ENCODE measurements at places on chromosomes 16 and 17.

GRCh38 chr16:70747703-70748631, 53.0 kb downstream of the VAC14 start:
- no peak for DNase-seq

DNA sequence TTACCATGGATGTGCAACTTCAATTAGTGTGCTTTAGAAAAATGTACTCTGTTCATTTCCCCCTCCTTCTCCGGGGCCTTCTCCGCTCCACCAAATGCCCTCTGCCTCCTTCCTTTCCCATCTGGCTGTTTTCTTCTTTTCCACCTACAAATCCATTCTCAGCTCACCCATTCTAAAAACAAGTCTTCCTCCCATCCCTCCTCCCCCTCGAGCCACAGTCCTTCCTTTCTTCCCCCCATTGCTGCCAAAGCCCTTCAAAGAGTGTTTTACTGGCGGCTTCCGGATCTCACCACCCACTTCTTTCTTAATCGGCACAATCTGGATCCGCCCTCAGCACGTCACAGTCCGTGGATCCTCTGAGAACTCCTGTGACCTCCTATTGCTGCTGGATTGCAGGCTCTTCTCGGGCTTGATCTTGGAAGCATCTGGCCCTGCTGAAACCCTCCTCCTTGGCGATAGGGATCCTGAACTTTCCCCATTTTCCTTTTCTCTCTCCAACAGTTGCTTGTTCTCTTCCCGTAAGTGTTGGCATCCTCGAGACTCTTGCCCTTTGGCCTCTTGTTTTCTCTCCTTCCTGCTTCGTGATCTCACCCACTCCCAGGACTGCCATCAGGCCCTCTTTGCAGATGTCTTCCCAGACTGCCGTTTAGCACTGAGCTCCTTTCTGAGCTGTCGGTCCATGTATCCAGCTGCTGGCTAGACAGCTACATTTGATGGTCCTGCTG, 36.0 kb upstream of the FBXO47 start:
- DNase-seq, result peak; percentile 17

GRCh38 chr17:73189417-73190099, 3.3 kb upstream of the COG1 start:
- no peak for DNase-seq

GRCh38 chr16:89192956-89193575, 7.3 kb downstream of the SLC22A31 start:
- no peak for DNase-seq

- no peak for DNase-seq
Observed at GRCh38 chr17:59427996-59428395, 96.5 kb downstream of the YPEL2 start.

DNA sequence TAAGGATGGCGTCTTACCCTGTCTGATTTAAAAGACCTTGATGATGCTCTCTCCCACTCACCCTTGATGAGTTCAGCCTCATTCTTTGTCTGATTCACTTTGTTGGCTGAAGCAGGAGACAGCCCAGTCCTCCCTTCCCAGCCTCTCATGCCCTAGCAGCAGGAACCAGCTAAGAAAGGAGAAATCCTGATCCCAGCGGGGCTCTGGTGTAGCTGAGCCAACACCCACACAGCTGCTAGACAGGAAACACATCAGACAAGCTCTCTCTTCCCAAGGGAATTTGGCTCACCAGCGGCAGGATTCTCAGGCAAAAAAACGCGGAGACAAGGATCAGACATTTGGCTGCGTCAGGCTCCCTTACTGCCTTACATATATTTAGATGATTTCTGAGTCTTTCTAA, 211.5 kb downstream of the CDH11 start:
- no peak for DNase-seq

DNA sequence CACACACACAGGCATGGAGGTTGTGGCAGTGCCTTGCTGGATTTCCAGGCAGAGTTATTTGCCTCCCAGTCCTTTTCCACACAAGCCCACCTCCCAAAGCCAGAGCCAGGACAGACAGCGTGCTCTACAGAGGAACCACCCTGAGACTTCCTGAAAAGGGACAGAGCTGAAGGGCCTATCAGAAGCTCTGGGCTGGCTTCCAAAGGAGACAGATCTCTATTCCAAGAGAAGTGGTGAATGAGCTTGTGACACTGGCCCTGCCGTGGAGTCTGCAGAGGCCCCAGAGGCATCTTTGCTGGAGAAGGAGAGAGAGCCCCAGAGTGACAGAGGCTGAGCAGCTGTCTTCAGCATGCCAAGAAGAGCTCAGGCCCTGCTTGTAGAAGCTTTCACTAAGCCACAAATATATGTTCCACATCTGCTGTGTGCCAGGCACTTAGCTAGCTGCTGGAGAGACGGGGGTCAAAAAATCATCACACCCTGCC, 8.3 kb upstream of the LPCAT2 start:
- no peak for DNase-seq

GRCh38 chr17:10729334-10730193, at the start of gene TMEM220:
TMEM220 (minus strand) TSS chr17:10730023; CDS start chr17:10729851, 172 bp downstream.
- DNase-seq, result peak; percentile 8

GRCh38 chr16:8107296-8107695, 483.0 kb downstream of the TMEM114 start:
- no peak for DNase-seq

DNA sequence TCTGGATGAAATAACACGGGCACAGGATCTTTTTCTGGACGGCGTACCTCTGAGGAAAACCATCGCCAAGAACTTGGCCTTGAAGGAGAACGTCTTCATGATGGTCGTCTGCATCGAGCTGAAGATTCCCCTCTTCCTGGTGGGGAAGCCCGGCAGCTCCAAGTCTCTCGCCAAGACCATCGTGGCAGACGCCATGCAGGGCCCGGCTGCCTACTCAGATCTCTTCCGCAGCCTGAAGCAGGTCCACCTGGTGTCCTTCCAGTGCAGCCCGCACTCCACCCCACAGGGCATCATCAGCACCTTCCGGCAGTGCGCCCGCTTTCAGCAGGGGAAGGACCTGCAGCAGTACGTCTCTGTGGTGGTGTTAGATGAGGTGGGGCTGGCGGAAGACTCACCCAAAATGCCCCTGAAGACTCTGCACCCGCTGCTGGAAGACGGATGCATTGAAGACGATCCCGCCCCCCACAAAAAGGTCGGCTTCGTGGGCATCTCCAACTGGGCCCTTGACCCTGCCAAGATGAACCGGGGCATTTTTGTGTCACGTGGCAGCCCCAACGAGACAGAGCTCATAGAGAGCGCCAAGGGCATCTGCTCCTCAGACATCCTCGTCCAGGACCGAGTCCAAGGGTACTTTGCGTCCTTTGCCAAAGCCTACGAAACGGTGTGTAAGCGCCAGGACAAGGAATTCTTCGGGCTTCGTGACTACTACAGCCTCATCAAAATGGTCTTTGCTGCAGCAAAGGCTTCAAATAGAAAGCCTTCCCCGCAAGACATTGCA, 68.3 kb upstream of the ENDOV start:
- DNase-seq, result no peak

DNA sequence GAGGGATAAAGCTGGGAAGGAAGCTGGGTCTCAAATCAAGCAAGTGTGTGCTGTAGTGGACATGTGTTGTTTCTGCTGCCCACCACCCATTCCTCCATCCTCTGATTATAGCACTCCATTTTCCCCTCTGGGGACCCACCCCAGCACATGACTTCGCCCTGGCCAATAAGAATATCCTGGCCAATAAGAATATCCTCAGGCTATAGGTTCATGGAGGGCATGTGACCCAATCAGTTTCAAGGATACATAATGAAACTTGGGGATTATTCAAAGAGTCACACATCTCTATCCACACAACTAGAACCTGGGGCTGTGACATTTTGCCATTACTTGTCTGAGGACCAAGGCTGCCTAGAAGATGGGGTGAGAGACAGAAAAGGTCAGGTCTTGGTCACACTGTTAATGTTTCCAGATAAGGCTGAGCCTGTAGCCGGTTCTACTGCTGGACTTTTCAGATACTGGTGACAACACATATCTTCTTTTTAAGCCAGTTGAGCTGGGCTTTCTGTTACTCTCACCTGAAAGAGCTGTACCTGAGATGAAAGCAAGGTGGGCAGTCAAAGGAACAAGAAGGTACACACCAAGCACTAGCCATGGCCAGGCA, 33.7 kb downstream of the MYO18A start:
- no peak for DNase-seq

DNA sequence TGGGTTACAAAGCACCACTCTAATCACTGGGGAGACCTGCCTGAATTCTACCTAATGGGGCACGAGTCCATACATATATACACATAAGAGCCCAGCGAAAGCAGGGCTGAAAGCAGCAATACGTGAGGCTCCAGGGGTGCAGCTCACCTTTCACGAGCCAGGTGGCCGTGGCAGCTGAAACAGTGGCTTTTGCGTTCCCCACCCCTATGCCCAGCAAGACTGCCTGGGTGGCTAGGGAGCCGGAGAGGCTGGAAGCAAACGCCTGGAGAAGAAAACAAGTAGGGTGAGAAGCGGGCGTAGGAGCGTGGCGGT, 618 bp downstream of the RUSF1 start:
- DNase-seq, result no peak

DNA sequence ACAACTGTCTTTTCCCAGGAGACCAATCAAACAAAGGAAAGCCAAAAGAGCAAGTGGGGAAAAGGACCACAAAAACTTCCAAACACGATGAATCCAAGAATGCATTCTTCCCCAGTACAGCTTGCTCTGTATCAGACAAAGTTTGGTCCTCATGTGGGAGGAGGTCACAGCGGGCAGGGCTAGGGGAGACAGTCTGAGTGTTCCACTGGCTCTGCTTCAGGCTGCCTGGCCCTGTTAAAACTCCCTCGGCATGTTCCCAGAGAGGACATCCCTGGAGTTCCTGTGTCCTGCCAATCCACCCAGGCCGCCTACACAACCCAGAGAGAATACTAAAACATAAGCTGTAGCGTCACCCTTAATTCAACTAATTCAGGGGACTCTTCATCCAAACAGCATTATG, 415.1 kb upstream of the DYNLRB2 start:
- DNase-seq, result no peak

DNA sequence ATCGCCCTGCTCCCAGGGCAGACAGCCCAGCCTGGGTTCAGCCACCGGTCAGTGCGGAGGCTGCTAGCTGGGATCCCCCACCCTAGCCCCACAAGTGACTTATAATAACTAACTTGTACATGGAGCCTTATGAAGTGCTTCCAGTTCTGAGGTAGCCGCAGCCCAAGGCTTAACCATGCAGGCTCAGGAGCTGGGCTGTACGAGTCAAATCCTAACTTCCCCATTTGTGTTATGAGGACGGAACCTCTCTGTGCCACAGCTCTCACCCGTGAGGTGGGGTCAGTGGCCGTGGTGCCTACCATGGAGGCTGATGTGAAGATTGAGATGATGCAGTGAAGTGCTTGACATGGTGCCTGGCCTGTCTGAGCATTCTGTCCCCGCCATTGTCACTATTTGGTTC, 27.8 kb upstream of the GOSR2 start:
- no peak for DNase-seq

DNA sequence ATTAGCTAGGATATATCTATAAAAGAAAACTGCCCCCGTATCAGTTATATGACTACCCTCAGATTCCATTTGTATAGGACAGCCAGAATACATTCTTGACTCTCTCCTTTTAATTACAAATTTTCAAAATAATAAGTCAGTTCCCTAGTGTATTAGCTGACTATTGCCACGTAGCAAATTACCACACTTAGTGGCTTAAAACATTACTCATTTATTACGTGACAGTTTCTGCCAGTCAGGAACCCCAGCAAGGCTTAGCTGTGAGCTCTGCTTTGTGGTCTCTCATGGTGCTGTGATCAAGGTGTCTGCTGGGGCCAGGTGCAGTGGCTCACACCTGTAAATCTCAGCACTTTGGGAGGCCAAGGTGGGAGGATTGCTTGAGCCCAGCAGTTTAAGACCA, 13.9 kb upstream of the SCNN1B start:
- DNase-seq, result no peak

- DNase-seq, result peak; percentile 66
Observed at GRCh38 chr16:29007730-29008593, 23.1 kb downstream of the LAT start.

GRCh38 chr16:85550422-85550864, 62.7 kb upstream of the GSE1 start:
- no peak for DNase-seq

GRCh38 chr17:50112694-50113093, 17.3 kb downstream of the SAMD14 start:
- DNase-seq, result no peak

DNA sequence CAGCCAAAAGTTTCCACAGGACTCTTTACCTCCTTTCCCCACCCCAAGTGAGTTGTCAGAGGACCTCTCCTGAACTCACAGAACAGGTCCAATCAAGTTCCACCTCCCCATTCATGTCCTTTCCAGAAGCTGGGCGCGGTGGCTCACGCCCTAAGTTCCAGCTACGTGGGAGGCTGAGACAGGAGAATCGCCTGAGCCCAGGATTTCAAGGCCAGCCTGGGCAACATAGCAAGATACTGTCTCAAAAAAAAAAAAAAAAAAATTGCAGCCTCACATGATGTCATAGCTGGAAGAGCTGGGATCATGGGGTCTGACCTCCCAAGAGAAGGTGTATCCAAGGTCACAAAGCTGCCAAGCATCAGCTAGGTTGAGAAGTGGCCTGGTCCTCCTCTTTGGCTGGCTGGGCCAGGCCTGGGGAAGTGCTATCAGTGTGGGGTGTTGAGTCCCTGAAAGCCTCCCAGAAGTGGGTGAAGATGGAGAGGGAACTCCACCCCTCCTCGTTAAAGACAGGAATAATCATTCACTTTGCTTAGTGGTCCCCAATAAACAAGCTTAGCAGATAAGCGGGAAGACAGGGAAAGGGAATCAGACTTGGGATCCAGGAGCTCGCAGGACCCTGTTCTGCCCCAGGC, 5.5 kb upstream of the MNT start:
- DNase-seq, result no peak

DNA sequence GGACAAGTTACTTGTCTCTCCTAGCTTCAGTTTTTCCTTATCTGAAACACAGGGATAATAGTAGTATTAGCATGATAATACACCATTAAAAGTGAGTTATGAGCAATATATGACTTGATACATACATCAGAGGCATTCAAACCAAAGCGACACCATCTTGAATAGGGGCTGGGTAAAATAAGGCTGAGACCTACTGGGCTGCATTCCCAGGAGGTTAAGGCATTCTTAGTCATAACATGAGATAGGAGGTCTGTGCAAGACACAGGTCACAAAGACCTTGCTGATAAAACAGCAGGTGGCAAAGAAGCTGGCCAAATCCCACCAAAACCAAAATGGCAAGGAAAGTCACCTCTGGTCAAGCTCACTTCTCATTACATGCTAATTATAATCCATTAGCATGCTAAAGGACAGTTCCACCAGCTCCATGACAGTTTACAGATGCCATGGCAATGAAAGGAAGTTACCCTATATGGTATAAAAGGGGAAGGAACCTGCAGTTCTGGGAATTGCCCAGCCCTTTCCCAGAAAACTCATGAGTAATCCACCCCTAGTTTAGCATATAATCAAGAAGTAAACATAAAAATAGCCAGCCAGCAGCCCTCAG, 37.2 kb upstream of the HS3ST3A1 start:
- DNase-seq, result no peak
